Kidney tubule cell (primary cell): ENCODE measurements at places on chromosomes 11 and 22.

DNA sequence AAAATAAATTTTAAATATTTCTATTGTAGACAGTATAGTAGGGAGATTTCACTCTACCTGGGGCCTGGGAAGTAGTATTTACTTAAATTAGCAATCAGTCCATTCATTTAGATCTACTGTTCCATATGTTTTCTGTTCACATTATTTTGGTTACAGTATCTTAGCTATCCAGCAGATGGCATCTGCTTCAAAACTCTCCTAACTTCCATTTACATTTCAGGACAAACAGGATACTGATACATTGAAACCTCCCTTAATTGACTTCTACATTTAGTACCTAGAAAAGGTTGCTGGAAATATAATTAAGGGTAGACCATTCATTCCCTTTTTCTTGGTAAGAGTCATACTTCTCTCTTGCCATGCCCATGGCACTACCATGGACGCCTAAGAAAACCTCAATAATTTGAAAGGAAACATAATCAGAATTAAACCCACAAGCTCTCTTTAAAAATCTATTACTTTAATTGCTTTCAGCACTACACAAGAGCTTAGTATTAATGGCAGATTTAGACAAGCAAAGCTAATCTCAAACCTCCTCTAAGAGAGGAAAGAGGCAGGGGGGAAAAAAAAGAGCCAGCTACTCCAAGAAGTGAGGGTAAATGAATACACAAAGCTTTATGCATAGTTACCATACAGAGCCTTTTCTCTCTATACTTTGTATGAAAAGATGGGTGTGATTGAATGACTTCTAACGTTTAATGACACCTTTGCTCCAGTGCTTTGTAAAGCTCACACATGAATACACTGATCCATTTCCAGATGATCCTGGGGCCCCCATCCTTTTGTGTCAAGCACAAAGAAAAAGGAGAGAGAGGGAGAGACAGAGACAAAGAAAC lies 131.2 kb upstream of the MTMR2 start:
- DNase-seq, result peak; percentile 51

DNA sequence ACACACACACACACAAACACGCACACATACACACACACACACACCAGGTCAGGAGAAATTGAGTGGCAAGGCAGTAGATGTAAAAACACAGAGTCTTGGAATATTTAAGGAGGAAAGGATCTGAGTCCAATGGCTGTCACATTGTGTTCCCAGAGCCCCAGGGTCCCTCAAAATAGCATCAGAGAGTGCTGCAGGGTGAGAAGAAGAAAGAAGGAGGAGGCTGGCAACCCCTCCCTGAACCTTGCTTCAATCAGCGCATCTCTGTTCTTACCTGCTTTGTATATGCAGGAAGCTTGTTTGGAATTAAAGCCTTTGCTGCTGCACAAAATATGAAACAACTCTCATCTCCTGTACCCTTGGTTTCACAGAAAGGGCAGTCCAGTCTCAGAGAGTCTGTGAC lies 406.5 kb downstream of the MIAT start:
- no peak for DNase-seq

- DNase-seq, result no peak
Observed at GRCh38 chr22:19681863-19682245, 32.4 kb upstream of the SEPTIN5 start.

DNA sequence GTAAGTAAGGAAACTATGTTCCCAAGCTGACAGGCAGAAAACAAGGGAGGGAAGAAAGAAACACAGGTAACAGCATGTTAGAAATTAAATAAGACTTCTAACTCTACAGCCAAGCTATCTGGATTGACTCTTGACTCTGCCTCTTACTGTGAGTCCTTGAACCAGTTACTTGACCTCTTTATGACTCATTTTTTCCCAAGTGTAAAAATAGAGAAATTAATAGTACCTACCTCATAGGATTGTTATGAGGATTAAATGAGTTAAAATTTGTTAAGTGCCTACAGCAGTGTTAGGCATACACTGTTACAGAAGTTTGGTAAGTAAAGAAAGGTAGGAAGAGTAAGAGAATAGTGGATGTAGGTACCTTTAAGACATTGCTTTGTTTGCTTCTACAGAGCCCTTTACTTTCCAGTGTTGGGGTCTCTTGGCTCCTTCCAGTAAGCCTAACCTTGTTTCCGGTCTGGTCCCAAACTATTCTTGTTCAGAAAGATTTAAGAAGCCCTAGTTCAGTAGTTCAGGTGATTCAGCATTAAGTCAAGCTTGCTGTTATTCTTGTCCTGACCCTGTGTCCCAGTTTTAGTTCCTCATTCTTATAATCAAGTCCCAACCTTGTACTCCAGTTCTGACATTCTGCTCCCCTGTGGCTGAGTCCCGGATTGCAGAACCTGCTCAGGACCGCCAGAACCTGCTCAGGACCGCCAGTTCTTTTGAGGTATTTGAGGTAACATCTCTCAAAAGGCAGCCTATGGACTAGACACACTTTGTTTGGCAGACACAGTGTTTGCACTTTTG lies 963.4 kb upstream of the CCDC90B start:
- DNase-seq, result peak; percentile 67

DNA sequence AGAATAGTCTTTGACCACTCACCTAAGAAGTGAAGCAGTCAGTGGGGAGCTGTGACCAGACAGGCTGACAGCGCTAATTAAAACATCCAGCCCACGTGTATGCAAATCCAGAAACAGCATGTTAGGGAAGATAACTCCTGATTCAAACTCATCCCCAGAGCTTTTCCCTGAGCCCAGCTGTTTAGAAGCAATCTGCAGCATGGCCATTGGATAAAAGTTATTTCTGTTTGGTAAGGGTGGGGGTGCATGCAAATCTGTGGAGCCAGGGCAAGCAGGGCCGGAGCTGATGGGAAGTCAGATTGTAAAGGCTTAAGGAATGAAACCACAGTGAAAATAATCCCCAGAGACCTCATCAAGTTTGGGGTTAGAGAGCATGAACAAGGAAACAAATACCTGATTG lies 247.9 kb upstream of the KIRREL3 start:
- DNase-seq, result no peak

DNA sequence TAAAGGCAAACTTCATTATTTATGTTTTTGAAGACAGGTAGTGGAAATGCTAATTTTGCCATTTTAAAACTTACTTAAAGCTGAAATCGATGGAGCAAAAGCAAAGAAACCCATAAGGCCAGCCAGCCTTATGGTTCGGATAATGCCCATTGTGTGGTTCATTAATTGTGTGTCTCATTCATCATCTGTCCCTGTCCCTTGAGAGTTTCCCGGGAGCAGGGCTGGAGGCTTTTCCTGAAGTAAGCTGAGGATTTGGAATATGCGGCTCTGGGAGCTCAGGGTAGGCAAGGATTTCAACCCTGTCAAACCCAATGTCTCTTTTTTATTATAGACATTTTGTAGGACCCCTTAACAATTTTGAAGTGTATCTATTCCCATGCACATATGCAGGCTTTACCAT lies 790.0 kb upstream of the KIRREL3 start:
- no peak for DNase-seq

DNA sequence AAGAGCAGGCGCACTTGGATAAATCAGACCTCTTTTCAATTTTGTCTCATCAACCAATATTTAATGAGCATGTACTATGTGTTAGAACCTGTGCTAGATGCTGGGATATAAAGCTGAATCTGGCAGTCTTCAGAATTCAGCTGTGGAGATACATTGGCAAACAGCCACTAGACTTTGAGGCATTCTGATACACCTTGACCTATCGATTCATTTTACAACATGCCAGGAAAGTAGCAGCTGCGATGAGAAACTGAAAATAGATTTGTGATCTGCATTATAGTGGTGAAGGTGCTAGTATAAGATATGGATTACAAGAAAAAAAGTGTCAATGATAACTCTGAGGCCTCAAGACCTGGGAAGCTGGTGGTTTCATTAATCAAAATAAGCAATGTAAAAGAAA lies 1338.1 kb upstream of the TENM4 start:
- DNase-seq, result no peak

DNA sequence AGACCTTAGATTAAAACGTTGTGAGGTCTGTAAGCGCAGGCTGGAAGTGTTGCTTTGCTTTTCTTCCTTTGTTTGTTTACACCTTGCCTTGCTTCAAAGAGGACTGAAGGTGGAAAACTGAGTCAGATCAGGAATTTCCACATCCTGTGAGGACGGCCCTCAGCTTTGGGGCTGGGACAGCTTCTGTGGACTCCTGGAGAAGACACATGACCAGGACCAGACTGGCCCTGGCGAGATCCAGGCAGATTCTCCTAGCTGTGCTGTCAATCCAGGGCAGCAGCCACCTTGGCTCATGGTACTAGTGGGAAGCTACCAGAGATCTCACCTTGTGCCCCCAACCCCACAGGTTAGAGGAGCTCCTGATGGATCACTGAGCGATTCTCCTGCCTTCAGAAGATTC lies 1461.9 kb downstream of the TBC1D22A start:
- DNase-seq, result no peak
